Stimulated activated CD4-positive, alpha-beta T cell treated with anti-CD3 and anti-CD28 coated beads, Interleukin-12 subunit alpha, Interleukin-12 subunit beta, amount 100 ng/mL, for 24 hours (primary cell): ENCODE measurements at places on chromosomes 3 and 15.

- DNase-seq = no peak
Observed at GRCh38 chr3:99475229-99475628, 163.2 kb upstream of the COL8A1 start.

GRCh38 chr15:60964527-60964926 lies 264.6 kb downstream of the RORA start:
- no peak for DNase-seq

DNA sequence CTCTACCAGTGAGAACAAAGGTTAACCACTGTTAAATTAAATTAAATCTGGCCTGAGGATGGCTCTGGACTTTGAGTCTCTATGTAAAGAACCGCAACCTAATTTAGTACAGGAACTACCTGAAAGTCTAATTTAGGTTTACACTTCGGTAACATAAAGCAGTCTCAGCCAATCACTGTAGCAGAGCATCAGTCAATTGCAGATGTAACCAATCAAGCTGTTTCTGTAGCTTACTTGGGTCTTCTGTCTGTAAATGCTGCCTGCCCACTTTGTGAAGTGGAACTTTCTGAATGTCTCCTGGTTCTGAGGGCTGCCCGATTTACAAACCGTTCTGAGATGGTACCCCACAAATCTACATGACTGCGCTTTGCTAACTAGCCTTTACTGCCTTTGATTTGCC lies 39.1 kb upstream of the RASGRP1 start:
- DNase-seq = no peak

DNA sequence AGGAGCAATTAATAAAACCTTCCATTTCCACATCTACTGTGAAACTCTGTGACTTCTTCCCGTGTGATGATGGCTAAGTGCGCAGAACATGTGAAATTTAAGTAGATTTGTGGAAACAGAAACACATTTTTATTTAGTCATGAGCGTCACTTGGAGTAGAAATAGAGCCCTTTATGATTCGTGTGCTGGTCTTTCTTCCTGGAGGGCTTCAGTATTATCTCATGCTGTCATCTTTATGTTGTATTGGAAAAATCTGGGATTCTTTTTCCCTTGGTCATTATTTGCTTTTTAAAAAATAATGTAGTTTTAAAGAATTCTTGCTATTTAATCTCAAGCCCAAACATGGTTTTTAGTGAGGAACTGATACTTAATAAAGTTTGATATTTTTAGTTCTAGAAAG lies 284.0 kb upstream of the CTDSPL start:
- no peak for DNase-seq

DNA sequence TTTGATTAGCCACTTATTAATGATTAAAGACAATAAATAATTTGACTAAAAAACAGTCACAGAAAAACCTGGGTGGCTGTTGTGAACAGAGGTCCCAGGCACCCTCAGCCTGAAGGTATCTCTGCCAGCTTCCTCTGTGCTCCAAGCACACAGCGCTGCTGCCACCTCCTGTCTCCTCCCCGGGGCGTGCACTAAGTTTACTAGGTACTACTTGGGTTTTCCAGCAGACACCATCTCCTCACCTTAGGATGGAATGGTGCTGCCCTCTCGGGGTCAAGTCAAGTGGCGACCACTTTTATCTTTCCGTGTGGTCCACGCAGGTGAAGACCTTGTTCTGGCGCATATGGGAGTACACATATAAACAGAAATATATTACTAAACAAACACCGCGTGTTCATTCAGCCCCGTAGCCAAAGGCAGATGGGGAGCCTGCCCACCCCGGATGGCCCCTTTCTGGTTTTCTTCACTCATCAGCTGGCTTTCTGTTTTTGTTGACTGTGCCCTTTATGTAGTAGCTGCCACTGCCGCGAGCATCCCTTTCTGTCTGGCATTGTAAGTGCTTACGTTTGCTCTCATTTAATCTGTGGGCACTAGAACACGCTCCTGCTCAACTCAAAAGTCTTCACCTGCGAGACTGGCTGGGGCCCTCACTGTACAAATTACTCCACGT lies 128.0 kb downstream of the LRIG1 start:
- no peak for DNase-seq

GRCh38 chr3:128804811-128805155 lies 74.6 kb upstream of the ACAD9 start:
- no peak for DNase-seq

- DNase-seq = no peak
Observed at GRCh38 chr15:65558336-65558735, 28.1 kb downstream of the HACD3 start.

DNA sequence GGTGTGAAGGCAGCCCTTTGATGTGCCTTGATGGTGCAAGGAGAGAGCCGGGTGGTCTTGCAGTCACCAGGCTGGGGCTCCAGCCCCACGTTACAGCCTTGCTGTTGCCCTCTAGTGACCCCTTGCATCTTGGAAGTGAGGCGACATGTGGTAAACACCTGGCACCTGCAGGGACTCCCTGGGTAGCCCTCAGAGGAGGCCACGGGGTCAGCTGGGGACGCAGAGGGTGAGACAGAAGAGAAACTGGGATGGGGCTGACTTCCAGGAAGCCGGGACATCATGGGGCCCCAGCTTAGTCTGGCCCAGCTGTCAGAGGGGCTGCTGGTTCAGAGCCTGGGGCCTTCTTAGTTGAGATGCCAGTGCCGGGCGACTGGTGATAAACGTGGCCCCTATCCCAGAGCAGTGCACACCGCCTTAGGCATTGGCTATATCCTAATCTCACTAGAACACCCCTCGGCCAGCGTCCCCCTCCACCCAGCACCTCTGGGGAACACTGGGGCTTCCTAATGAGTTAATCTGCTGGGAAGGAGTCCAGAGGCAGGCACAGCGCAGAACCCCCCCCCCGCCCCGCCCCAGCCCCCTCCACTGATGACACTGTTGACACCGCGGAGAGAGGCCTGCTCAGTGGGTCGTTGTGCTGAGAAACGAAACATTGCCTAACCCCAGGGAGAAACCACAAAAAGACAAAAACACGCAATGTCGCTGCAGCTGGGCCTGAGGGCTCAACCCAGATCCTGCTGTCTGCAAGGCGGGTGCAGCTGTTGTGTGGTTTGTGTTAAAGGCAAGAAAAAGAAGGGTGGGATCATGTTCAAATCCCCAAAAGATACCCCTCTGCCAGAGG lies 60.5 kb upstream of the KLF13 start:
- peak; percentile 29 for DNase-seq

DNA sequence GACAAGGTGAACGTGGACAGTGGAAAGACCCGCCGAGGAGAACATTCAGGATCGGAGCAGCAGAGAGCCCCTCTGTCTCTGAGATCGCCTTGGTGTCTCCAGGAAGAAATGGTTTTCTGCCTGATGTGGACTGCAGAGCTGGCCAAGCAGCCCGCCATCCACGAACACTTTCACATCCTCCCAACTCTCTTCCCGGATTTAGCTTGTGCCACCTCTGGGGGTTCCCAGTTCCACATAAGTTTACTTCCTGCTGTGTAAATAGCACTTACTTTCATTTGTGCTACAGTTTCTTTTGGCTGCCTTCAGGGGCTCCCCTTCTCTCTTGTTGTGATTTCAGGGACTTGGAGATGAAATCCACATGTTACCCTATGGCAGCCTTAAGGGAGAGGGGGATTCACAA lies 48.4 kb downstream of the SEMA5B start:
- no peak for DNase-seq

DNA sequence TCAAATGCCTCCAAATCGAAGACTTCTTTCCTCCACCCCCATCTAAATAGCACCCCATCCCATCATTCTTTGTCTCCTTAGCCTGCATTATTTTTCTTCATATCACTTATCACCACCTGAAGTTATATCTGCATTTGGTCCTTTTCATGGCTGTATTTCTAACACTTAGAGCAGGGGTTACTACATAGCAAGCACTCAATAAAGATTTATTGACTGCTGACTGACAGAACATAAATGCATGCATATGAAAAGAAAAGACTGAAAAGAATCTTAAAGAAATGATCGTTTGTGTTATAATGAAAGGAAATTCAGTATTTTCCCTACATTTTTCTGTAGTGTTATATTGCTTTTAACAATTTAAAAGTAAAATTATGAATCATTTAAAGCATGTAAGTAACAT lies 1.4 kb downstream of the LRRC31 start:
- DNase-seq = no peak

DNA sequence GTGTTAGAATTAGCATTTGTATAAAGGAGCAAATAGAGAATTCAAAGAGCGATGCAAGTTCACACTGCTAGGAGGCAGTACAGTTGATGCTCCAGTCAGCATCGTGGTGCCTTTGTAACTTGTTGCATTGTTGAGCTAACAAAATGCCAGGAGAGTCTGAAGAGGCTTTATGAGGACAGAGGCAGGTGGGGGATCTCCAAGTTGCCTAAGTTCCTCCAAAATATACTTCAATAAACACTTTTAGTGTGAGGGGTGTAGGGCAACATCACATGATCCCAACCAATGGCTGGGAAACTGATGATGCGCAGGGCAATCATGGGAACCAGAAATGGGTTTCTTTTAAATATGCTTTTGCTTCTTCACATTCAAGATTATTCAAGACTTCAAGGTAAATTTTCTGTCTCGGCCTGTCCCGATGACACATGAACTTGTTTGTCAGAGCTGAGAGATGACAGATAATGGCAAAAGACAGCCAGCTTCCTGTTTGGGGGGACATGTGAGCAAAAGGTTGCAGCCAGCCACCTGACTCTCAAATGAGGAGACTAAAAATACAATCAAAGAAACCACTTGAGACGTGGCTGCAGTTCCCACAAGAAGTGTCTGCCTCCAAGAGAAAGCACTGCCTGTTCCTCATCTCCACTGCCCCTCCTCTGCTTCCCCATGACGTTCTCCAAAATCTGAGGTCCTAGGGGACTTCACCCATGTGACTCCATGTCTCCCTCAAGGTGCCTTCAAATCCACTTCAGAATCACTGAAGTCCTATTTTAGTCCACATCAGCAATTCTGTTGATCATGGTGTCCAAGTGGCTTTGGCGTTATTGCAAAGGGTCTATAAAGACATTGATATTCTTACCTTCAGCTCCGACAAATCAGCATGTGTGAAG lies 39.3 kb downstream of the KLHL6 start:
- no peak for DNase-seq

DNA sequence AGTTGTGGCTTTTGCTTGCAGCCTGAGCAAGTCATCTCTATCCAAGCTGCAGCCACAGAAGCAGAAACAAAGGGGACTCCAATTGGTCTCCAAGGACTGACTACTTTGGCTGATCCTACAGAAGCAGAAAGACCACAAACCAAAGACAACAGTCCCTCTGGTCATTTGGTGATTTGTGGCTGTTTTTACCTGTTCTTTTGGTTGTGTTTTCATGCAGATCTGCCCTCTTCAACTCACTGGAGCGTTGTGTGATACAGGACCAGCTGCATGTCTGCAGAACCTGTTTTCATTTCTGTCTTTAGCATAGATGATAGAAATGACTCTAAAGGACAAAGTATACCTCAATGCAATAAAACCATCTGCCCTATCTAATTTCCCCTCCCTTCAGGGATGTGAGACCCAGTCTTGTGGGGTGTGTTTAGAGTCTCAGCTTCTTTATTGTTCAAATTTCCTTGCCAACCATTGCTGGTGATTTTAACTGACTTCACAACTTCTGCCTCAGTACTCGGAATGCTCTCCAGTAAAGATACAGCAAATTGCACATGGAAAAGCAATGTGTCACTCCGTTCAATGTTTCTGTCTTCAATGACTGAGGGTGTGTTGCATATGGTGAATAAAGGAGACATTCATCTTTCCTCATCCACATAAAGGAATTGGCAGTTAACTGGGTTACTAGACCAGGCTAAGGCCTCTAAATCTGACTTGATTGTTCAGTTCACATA lies 48.9 kb upstream of the SLC7A14 start:
- DNase-seq = no peak

DNA sequence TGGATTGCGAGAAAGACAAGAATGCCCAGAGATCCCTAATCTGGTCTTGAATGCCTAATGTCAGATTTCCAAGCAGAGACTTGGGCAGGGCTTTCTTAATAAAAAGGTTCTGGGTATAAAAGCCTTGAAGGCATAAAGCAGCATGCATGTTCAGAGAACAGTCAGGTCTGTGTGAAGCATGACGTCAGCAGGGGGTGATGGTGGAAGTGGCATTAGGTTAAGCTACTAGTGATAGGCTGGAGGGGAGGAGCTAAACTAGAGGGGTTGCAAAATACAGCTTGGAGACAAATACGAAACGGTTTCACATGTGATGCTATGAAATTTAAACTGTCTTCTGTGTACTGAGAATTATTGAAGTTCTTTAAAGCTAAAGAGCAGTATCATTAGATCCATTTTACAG lies 125.6 kb downstream of the VPS8 start:
- DNase-seq = no peak

- no peak for DNase-seq
Observed at GRCh38 chr3:121481106-121481880, 64.5 kb downstream of the POLQ start.

DNA sequence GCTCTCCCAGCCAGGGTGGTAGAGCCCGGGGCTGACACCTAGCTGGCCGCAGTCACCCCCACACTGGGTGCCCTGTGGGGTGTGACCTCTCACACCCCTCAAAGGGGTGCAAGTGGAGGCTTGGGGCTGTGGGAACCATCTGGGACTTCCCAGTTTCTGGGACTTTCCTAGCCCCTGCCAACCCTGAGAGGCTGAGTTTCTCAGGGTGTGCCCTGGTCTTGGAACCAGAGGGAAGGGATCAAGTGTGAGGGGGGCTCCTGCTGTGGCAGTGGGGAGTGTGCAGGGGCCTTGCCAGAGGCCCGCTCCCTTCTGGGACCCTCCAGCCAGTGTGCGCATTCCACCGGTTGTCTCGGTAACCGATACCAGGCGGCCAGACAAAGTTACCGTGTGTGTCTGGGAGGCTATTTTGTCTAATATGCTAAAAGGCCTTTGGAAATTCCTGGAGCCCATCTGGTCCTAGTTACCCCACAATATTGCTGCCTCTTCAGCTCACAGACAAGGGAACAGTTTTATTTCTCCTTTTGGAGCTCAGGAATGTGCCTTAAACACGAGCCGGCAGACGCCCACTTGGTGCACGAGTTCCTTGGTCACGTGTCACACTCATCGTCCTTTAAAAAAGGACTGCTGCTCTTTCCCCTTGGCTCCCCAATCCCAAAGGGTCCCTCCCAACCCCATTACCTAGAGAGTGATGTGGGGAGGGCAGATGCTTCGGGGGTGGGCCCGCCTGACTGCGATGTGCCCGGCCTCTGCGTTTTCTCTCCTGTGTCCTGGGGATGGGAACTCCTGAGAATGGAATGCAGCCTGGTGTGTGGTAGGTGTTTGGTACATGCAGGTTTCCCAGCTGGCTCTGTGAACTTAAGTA lies 33.2 kb downstream of the HDAC11 start:
- no peak for DNase-seq

DNA sequence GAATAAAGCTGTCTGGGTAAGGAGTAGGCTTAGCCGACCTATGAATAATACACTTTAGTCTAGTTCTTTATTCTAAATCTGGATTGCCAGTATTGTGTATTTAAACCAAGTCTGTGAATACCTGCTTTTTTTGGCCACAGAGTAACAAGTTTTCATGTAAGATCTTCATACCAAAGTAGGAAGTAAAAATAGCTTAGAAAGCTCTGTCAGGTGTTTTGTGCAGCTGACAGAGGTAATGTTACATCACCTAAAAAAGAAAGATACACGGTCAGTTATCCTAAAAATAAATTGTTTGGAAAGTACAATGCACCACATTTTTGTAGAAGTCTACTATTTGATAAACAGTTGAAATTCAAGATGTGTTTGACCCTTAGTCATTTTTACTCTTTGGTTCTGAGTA lies 16.5 kb downstream of the CALML4 start:
- DNase-seq = no peak

- no peak for DNase-seq
Observed at GRCh38 chr3:111882799-111883198, 23.7 kb downstream of the PHLDB2 start.
